ENCODE measurements at places on chromosomes 6 and 20. TPM values are rescaled to one million over a fixed set of nuclear protein-coding genes. Genes with fewer than 3 reads are reported as not detected.

The RAMACL gene
- total RNA-seq: 0.15 TPM

- H3K36me3 ChIP-seq: no peaks in the 10 kb centered on the region
- DNase-seq: no peak
- no peak overlapping the region for H3K4me3 ChIP-seq
- peaks cover 23% of the 10 kb centered on the region for H3K4me1 ChIP-seq
Observed at GRCh38 chr6:82872185-82872584, 193.5 kb downstream of the UBE3D start.

DNA sequence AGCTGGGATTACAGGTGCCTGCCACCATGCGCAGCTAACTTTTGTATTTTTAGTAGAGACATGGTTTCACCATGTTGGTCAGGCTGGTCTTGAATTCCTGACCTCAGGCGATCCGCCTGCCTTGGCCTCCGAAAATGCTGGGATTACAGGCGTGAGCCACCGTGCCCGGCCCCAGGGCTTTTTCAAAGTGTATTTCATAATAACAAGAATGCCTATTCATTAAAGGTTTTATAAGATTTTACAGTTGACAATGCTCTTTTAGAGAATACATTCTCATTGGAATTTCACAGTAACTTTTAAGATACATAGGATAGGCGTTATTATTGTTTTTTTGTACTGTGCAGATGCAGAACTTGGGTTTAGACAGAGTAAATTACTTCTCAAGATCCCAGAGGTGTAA, 52.6 kb upstream of the PTPRK start:
- H3K27ac ChIP-seq: no peak overlapping the region
- no peaks in the 10 kb centered on the region for H3K27me3 ChIP-seq
- H3K4me3 ChIP-seq: no peak overlapping the region

The KCNQ5 gene
- not detected for total RNA-seq

- peaks cover 65% of the 10 kb centered on the region for H3K36me3 ChIP-seq
- peaks cover 1% of the 10 kb centered on the region for H3K4me1 ChIP-seq
Observed at GRCh38 chr6:90544081-90544480, 42.8 kb downstream of the MAP3K7 start.

GRCh38 chr6:21664314-21665109, 71.0 kb downstream of the SOX4 start:
- H3K4me3 ChIP-seq: no peak overlapping the region
- H3K4me1 ChIP-seq: no peaks in the 10 kb centered on the region
- no peak overlapping the region for H3K27ac ChIP-seq
- DNase-seq: no peak
- no peaks in the 10 kb centered on the region for H3K27me3 ChIP-seq

GRCh38 chr20:53660078-53660909, 66.7 kb upstream of the ZNF217 start:
- H3K36me3 ChIP-seq: no peaks in the 10 kb centered on the region
- H3K4me1 ChIP-seq: peaks cover 20% of the 10 kb centered on the region
- DNase-seq: peak; percentile 35
- H3K4me3 ChIP-seq: no peak overlapping the region
- no peaks in the 10 kb centered on the region for H3K27me3 ChIP-seq

GRCh38 chr6:48101290-48101689, 9.7 kb downstream of the PTCHD4 start:
- no peaks in the 10 kb centered on the region for H3K36me3 ChIP-seq
- no peak for DNase-seq

The E2F1 gene
- 112 TPM for total RNA-seq

DNA sequence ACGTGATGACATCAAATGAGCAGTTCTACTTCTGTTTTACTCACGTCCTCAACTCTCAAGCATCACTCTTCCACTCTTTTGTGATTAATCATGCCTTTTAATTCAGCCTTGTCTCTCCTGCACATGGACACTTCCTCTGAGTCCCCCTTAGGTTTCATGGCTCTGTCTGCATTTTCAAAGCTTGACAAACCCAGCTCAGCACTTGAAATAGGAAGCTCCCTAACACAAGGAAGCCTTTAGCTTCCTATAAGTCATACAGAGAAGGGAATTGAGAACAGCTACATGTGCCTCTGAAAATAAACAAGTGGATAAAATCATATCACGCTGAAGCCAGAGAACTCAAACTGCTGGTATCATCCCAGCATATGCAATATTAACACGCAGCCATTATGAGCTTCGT, 21.2 kb downstream of the KIF16B start:
- H3K36me3 ChIP-seq: no peaks in the 10 kb centered on the region
- no peaks in the 10 kb centered on the region for H3K4me1 ChIP-seq
- DNase-seq: no peak
- H3K4me3 ChIP-seq: no peak overlapping the region
- no peak overlapping the region for H3K27ac ChIP-seq

- H3K4me1 ChIP-seq: peaks cover 5% of the 10 kb centered on the region
- no peak overlapping the region for H3K27ac ChIP-seq
- DNase-seq: peak; percentile 46
- H3K36me3 ChIP-seq: no peaks in the 10 kb centered on the region
- no peak overlapping the region for H3K4me3 ChIP-seq
- no peaks in the 10 kb centered on the region for H3K27me3 ChIP-seq
Observed at GRCh38 chr20:57980506-57980905, 247.9 kb downstream of the ANKRD60 start.

The GSTA2 gene
- not detected for total RNA-seq

- DNase-seq: no peak
- peaks cover 39% of the 10 kb centered on the region for H3K36me3 ChIP-seq
- H3K4me3 ChIP-seq: no peak overlapping the region
Observed at GRCh38 chr20:58433759-58434158, 44.7 kb downstream of the VAPB start.
